ENCODE measurements at places on chromosomes 3 and 15. TPM values are rescaled to one million over a fixed set of nuclear protein-coding genes. Genes with fewer than 3 reads are reported as not detected.

TRH gene
- not detected for total RNA-seq

C3orf85 gene
- total RNA-seq = not detected

SAMD7 gene
- total RNA-seq = not detected

SAMMSON gene
- not detected for total RNA-seq

CLDN18 gene
- total RNA-seq = not detected

GABRA5 gene
- not detected for total RNA-seq

AADAC gene
- 0.09 TPM for total RNA-seq

PRTG gene
- 0.47 TPM for total RNA-seq

SCN11A gene
- not detected for total RNA-seq

PRR20G gene
- not detected for total RNA-seq

EPHB3 gene
- total RNA-seq = 15.5 TPM

CCRL2 gene
- 0.16 TPM for total RNA-seq

SLC22A13 gene
- 0.09 TPM for total RNA-seq

NCKIPSD gene
- total RNA-seq = 9.4 TPM

PPP2R3A gene
- total RNA-seq = 9.6 TPM

VGLL3 gene
- total RNA-seq = 10.9 TPM

Data from bronchial smooth muscle cell (primary cell).